Activated CD4-positive, alpha-beta T cell treated with anti-CD3 and anti-CD28 coated beads, Interleukin-2, amount 50 U/mL, for 4 hours (primary cell): ENCODE measurements at places on chromosomes 2 and 18.

DNA sequence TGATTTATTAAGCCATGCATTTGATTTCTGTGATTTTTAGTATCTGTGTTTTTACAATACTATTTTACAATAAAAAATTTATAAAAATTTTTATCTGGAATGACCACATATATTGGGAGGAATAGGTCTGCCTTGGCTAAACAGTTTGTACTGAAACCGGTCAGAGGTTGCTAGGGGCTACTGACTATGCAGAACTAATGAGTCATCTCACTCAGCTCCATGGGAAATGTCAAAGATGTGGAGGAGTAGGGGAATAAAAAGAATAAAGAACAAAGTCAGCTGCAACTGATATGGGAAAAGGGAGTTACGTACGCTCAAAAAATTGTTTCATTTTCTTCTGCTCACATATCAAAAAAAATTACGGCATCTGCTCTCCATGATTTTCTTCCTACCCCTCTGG, 8.6 kb upstream of the TMEM163 start:
- no peak for DNase-seq

- DNase-seq: no peak
These were observed 231.1 kb downstream of the ANKRD30B start for GRCh38 chr18:14978962-14979535.

DNA sequence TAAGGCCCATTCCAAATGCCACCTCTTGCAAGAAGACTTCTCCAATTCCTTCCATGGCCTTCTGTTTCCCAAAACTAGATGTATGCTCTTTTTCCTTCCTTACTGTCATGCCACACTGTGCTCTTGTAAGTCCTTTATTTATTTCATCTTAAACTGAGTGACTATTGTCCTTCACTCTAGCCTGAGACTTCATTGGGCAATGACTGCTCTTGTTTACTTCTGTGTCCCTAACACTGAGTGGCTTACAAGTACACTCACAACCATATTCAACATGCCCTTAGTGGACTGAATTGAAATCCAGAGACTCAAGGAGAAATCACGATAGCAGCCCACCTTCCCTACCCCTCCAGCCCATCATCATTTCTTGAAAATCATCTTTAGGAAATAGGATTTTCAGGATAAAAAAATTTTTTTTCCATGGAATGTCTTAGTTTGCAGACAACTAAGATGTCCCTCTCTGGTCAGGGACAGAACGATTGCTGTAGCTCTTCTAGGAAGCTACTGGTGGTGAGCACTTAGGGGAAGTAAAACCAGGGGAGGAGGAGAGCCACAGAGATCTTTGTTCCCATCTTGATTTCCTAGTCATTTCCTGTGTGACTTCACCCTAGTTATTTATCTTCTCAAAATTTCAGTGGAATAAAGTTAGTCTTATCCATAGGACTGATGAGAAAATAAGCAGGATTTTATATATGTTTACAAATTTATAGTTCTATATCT, 80.7 kb downstream of the CYRIA start:
- no peak for DNase-seq

- DNase-seq: no peak
These were observed 63.9 kb downstream of the COMMD1 start for GRCh38 chr2:61969376-61969775.

DNA sequence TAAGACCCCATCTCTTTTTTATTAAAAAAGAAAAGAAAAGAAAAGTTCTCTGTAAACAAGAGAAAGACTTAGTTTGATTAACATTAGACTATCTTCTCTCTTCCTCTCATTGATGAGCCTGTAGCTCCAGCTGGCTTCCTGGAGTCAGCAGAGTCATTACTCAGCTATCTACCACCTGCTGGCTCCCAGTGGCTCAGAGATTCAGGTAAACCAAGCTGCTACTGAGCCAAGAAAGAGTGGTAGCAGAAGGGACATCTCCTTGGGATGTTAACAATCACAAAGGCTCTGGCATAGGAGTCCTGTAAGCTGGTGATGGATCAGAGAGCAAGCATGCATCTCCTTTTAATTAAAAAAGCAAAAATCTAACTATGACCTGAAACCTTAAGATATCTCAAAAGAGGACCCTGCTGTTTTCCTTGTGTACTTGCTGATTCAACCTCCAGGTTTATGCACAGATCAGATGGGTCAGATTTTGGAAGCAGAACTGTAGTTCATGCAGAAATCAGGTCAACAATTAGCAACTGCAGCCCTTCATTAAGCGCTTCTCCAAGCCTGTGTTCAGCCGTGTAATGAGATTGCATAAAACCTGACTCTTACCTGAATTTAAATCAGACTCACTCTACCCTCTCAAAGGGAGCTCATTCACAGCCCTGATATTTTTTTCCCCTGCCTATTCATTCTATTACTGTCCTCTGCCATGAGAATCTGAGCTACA, 225.8 kb downstream of the RNF152 start:
- no peak for DNase-seq
